ENCODE measurements at places on chromosomes 7 and 10. TPM values are rescaled to one million over a fixed set of nuclear protein-coding genes. Genes with fewer than 3 reads are reported as not detected.

DNA sequence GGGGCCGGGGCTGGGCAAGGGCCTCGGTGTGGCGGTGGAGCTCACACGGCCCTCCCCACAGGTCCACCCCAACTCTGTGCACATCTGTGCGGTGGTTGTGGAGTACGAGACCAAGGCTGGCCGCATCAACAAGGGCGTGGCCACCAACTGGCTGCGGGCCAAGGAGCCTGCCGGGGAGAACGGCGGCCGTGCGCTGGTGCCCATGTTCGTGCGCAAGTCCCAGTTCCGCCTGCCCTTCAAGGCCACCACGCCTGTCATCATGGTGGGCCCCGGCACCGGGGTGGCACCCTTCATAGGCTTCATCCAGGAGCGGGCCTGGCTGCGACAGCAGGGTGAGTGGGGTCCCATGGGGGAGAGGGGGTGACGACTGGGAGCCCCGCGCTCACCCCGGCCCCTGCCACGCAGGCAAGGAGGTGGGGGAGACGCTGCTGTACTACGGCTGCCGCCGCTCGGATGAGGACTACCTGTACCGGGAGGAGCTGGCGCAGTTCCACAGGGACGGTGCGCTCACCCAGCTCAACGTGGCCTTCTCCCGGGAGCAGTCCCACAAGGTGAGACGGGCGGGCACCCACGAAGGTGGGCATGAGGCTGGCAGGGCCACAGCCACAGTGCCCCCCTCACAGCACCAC, 8.8 kb downstream of the TMEM120A start:
- no peak for DNase-seq

DNA sequence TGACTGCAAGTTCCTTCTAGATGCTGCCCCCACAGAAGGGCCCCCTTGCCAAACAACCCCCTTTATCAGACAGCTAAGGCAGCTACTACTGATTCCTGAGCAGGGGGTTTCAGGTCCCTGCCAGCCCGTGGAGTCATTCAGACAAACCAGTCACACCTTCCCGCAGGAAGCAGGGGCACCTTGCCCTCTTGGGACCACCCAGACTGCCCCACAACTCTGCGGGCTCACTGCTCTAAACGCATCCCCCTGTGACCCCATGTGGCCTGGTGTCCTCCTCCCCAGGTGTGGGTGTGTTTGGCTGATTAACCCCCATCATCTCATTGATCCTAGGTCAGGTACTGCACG, 298.9 kb downstream of the TCERG1L start:
- DNase-seq, result no peak

DNA sequence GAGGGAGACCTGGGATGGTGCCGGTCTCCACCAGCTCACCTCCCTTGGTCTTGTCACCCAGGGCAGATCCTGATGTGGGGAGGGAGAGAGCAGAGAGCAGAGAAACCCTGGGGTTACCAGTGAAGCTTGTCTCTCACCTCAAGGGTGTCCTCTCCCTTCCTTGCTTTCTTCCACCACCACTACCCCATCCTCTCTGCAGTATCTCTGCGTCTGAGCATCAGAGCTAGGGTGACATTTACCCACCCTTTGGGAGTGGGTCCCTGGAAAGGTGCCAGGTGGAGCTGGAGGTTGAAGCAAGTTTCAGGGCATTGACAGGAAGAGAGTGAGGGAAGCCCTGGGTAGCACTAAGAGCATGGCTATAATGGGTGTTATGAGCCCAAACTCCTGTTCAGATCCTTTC, 75.2 kb upstream of the ANLN start:
- no peak for DNase-seq

DNA sequence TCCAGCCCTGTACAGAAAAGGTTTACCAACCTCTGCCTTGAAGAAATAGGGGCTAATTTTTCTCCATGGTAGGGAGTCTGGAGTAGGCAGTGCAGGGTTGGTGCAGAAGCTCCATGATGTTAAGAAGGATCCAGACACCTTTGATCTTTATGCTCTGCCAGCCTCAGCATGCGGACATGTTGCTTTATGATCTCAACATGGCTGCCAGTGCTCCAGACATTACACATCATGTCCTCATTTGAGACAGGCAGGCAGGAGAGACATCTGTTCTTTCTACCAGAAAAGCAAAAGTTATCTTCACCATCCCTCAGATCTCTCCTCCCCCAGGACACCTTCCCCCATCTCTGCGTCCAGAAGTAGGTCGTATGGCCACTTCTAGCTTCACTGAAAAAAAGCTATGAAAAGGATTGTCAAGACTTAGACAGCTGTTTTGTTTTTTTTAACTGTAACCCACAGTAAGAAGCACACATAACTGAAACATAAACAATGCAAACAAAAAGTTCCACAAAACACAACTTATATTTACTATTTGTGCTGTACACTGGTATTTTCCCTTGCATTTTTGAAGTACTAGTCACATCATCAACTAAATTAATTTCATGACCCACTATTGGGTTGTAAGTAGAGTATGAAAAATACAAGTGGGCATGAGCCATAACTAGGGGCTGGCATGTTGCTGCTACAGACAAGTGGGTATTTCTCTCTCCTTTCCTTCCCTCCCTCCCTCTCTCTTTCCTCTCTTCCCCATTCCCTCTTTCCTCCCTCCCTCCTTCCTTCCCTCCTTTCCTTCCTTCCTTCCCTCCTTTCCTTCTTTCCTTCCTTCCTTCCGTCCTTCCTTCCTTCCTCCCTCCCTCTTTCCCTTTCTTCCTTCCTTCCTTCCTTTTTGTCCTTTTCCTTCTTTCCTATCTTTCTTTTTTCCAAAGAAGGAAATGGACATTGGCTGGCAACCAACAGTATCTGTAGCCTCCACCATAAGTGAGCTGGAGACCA, 2.6 kb upstream of the RASSF4 start:
- DNase-seq, result no peak

Gene CLCN1
- not detected for total RNA-seq

DNA sequence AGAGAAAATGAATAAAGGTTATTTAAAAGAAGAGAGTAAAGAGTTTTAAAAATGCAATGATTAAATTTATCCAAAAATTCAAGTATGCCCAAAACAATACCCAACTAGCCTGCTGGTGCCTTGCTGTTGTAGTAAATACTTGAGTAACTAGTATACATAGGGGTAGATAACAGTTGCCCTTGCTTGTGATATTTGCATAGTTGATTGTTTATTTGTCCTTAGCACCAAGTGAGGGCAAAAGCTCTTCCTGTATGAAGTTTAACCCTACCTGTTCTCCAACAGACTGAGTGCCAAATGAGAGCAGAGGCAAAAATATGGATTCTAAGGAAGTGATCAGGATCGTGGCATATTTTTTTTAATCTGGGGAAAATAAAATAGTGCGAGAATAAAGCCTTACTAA, 85.0 kb downstream of the PTN start:
- no peak for DNase-seq

Gene TMEM196
- not detected for total RNA-seq

Gene TLX1
- total RNA-seq, result not detected

- DNase-seq, result no peak
These were observed 72.5 kb downstream of the SYPL1 start for GRCh38 chr7:106039486-106040060.

Data from activated T-cell treated with anti-CD3 and anti-CD28 coated beads, Interleukin-2, amount 50 U/mL, for 4 hours (primary cell).